Activated T-helper 1 cell treated with anti-CD3 and anti-CD28 coated beads, Interleukin-2, amount 50 U/mL, for 16 hours (primary cell): ENCODE measurements at places on chromosomes 13 and 19.

DNA sequence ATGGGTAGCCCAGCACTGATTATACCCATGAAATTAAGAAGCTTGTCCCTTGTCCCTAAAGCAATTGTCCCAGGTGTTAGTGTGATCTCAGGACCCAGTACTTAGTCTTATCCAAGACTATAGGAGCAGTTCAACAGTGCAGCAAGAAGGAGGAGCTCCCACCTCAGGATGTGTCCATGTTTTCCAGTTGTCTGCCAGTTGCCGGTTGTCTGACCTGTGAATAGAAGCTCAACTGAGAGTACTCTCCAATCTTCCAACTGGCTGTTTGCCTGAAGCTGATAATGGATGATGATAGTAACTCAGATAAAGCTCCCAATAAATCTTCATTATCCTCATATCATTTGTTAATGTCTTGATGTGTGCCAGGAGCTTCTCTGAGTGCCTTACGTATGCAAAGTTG is 107.2 kb upstream of the HTR2A start:
- DNase-seq = no peak

DNA sequence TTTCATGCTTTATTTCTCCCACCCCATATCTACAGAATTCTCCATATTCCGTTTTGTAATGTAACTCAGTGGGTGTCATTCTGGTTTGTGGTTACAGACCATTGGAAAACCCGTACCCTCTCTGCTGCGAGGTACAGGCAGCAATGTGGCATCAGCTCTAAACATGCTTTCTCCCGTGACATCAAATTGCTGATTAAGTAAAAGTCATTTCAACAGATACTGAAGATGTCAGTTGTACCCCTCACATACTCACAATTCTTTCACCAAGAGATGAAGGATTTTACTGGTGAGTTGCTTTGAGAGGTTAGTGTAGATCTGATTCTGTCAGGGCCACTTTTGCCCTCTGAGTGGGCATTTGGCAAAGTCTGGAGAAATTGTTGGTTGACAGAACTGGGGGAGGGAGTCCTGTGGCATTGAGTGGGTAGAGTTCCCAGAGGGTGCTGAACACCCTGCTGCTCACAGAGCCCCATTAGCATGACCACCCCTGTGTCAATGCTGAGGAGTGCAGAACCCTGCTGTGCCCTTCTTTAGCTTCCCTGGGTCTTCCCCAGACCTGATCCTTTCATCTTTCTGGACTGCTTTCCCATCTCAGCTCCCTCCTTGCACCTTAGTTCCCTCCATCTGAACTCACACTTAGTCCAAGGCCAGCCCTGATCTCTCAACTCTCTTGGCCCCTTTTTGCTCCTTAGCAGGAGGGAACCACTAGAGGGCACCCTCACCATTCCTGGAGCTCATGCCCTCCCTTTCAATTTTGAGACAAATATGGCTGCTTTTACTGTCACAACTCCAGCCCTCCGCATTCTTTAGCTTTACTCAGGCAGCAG is 39.9 kb upstream of the CEACAM8 start:
- no peak for DNase-seq

DNA sequence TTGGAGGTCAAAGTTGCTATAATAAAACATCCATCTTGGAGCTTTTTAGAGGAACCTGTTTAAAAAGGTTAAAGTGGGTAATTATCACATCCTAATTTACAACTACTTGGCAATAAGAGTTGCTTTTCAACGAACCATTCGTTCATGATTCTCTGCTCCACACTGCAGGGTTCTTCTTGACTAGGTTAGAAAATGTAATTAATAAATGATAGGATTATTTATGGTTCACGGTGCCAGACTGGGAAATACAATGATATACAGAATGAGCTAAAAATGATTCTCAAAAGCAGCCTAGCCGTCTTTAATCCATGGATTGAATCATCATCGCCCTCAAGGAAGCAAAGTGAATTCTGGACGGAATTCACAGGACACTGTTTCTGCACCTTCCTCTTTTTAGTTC is 291.2 kb downstream of the TEX29 start:
- no peak for DNase-seq

DNA sequence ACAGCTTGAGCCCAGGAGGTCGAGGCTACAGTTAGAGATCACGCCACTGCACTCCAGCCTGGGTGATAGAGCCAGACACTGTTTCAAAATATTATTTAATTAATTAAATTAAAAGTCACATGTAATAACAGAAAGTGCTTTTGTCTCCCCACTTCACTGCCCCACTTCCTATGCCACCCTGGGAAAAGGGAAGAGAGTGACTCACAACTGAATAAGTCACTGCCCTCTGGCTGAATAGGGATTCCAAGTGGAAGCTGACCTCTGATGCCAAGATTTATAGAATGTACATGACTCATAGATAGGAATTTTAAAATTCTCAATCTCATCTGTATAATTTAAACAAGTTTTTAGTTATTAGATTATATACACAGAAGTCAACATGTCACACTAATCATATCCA is 22.2 kb upstream of the ERVV-1 start:
- DNase-seq = no peak

DNA sequence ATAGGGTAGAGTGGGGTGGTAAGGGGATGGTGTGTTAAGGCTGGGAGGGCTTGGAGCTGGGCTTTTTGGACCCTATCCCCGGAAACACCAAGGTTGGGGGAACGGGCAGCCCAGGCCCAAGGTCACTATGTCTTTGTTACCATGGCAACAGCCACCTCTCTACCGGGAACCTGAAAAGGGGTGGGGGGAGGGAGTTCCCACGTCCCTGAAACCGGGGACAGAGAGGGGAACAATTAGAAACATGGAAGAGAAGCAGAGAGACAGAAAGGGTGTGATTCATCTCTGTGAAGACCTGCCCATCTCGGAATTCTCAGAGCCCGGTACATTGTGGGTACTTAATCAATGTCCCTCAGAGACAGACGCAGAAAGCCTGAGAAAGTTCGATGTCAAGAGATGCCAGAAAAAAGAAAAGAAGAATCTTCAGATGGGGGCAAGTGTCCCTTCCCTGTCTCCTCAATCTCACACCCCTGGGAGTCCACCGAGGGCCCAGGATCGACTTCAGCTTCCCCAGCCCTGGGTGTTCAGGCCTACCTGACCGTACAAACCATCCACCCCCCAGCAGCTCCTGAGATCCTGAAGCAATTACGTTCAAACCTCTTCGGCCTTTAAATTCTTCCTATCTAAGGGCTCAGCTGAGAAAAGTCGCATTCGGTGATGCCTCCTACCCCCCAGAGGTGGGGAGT is 6.8 kb upstream of the LRFN1 start:
- no peak for DNase-seq

- no peak for DNase-seq
Measured at GRCh38 chr19:50897191-50897607, 14.0 kb downstream of the KLK4 start.

DNA sequence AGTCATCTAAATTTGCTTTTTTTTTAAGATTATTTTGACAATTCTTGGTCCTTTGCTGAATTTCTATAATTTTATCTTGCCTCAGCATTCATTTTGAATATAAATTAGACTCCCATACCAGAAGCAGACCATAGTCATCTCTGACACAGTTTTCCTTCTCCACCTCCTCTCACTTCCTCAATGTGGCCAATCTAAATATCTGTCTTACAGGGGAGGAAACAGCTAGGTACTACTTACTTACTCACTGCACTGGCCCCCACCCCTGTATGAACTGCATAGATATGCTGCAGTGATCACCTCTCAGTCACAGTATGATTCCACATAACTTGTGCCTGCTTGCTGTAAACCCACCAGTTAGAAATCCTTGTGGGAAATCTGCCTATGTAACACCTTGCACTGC is 665.6 kb downstream of the FGF9 start:
- DNase-seq = no peak

- DNase-seq = no peak
Measured at GRCh38 chr19:36169084-36169760, 17.0 kb upstream of the COX7A1 start.

DNA sequence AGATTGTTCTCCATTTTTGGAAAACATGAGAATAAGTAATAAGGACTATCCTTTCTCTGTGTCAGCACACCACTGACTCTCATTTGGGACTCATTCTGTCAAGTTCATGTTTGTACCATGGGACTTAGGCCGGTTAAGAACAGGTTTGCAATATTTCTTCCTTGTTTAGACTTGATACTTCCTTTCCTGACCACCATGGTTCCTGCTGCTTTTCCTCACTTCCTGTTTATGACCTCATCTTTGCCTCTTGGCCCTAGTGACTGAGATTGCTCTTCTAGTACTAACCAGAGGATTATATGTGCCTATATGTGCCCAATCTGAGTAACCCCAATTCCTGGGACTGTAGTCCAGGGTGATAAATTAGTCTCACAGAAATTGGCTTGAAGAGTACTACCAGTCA is 32.5 kb upstream of the NDFIP2 start:
- DNase-seq = no peak

DNA sequence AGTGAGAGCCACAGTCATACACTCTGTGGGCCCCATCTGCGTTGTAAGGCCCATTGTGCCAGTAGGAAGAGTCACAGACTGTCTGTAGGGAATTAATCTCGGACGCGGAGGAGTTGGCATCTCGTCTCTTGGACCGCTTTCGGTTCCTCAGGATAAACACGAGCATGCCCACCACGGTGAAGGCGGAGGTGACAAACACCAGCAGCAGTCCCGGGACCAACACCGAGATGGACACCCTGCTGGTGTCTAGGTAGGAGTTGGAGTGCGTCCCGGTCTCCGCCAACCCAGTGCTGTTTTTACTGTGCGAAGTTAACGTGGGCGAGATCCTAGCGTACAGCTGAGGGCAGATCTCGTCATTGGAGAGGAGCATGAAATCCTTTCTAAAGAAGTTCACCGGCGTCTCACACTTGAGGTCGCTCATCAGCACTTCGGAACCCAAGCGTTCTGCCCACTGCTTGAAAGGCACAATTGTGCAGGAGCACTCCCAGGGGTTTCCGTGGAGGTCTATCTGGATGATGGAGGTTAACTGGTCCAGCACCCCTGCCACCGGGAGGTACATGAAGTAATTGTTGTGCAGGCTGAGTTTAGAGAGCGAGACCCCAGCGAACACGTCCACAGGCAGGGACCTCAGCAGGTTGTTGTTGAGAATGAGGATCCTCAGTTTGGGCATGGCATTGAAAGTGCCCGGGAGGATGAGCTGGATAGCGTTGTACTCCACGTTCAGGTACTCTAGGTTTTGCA is 2.7 kb downstream of the SLITRK1 start:
- no peak for DNase-seq

- DNase-seq = no peak
Measured at GRCh38 chr19:4510435-4511255, 7.6 kb downstream of the PLIN4 start.

GRCh38 chr13:71323266-71323665 is 543.7 kb downstream of the DACH1 start:
- no peak for DNase-seq

DNA sequence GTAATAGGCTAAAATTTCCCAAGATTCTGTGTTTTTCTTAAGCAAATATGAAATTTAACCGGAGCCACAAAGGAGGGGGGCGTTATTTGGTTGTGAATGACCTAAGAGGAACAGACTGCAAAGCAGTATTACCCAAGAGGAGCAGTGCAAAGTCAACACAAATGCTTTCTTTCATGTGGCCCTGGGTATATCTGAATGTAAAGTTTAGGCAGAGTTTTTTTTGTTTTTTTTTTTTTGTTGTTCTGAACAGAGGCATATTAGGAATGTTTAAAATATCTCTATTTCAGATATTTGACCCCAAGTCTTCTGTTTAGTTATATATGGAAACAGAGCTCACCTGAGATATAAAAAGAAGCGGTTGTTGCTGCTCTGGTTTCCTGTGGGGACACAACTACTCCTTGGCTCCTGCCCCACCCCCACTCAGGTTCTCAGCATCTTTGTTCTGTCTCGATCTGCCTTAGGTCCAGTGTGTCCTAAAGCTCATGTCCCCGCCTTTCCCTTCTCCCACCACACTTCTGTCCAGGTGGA is 220.7 kb downstream of the RFC3 start:
- no peak for DNase-seq

DNA sequence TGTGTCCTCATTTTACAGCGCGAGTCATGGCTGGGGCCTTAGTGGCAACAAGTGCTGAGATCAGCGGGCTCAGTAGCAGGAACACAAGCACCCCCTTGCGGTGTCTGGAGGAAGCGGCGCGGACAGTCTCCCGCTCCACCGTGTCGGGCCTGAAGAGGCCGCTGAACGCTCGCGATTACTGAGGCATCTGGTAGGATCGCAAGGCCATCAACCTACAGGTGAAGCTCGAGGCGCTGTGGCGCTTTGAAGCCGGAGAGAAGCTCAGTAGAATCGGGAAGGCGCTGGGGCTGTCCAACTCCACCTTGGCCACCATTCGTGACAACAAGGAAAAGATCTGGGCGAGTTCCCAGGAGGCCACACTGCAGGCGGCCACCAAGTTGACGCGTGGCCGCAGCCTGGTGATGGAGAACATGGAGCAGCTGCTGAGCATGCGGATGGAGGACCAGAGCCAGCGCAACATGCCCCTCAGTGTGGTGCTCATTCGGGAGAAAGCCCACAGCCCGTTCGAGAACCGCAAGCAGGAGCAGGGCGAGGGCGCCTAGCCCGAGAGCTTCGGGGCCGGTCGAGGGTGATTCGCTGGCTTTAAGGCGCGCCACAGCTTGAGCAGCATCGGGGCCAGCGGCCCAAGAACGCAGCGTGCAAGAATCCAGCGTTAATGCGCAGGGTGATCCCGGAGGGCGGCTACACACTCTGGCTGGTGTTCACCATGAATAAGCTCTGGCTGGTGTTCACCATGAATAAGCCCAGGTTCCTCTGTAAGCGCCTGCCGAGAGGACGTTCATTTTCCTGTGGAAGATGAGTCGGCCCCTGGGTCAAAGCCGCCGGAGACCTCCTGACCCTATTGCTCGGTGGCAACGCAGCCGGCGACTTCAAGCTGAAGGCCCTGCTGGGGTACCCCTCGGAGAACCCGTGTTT is 8.3 kb upstream of the MZF1 start:
- peak; percentile 82 for DNase-seq

GRCh38 chr19:1052349-1052975 is 12.6 kb downstream of the ABCA7 start:
- DNase-seq = no peak

DNA sequence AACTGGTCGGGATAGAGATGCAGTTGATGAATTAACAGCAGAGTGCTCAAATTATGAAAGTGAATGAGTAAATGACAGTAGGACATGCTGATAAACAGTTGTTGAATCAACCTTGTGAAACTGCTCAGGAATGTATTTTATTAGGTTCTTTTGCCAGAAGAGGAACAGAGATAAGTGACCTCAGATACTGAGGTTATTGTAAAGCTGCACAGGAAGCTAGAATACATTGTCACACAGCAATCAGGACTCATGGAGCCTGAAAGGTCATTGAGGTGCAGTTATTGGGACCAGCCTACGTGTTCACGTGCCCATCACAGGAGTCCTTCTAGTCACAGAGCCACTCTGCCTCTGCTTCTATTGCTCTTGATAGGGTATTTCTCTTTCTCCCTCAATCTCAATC is 47.5 kb upstream of the MED4 start:
- DNase-seq = no peak
